ENCODE measurements at places on chromosomes 7 and 10. TPM values are rescaled to one million over a fixed set of nuclear protein-coding genes. Genes with fewer than 3 reads are reported as not detected.

The AGAP5 gene
- 10.6 TPM for total RNA-seq

The PIP gene
- not detected for total RNA-seq

The ARHGEF5 gene
- total RNA-seq = 9.8 TPM

The PPP1R17 gene
- not detected for total RNA-seq

The C10orf53 gene
- not detected for total RNA-seq

The EVX1 gene
- total RNA-seq = not detected

The RADIL gene
- total RNA-seq = 0.15 TPM

The UCN3 gene
- total RNA-seq = not detected

The IQUB gene
- total RNA-seq = 0.10 TPM

The PCGF5 gene
- total RNA-seq = 55.3 TPM

The VAX1 gene
- not detected for total RNA-seq

The GIMAP6 gene
- 170 TPM for total RNA-seq

The LRIT1 gene
- not detected for total RNA-seq

The ATP6V0E2 gene
- total RNA-seq = 63.6 TPM

The SPDYE9 gene
- not detected for total RNA-seq

The STOX1 gene
- 0.37 TPM for total RNA-seq
